Heart right ventricle (tissue), 16 donors: ENCODE measurements at places on chromosomes 11 and 22. TPM values are rescaled to one million over a fixed set of nuclear protein-coding genes. Genes with fewer than 3 reads are reported as not detected.

DRD2 gene
- not detected for polyA plus RNA-seq

DNA sequence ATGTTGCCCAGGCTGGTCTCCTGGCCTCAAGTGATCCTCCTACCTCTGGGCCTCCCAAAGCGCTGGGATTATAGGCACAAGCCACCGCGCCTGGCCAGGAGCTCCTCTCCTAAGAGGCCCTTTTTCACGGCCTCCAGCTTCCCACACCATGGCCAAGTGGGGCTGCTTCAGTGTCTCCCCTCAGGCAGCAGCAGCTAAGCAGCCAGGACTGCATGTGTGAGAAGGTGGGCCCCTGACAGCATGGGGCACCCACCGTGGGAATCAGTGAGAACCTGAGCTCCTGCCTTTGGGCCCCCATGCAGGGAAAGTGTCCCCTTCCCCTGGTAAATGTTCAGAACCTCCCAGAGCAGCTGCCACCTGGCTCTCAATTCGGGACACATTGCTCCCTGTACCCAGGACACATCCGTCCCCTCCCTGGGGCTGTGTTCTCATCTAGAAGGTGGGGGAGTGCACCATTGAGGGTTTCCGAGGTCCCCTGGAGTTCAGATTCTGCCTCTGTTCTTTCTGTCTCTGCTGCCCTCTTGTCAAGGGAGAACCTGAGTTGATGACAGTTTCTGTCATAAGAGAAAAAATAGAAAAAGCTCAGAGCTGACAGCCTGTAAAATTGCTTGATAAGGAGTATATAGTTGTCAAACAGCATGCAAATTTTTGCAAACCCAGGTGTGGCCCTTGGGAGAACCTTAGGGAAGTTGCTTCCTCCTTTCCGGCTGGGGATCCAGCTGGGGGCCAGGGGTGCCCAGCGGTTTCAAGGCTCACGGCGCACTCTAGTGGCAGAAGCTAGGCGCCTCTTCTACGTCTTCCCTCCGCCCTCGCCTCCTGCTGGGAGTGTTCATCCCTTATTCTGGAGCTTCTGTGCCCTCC, 29.7 kb downstream of the FAM83F start:
- peak; percentile 49 for DNase-seq

DNA sequence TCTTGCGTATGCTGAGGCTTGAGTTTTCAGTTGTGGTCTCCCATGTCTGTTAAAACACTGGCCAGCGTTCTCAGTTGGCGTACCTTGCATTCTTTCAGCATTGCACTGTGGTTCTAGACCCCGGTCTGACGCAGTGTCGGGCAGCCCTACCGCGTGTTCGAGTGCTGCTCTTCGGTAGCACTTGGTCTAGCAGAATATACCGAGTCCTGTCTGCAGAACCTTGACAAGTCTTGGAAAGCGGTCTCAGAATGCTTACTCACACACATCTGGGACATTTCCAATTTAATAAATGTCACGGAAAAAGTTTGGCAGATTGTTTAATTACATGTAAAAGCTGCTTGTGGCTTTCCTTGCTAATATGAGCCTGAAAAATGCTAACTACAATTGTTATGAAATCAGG, 32.6 kb downstream of the PPFIA1 start:
- DNase-seq = no peak

- DNase-seq = peak; percentile 59
Observed at GRCh38 chr11:33970984-33971466, 79.1 kb upstream of the LMO2 start.
